ENCODE measurements at places on chromosomes 5 and 9.

DNA sequence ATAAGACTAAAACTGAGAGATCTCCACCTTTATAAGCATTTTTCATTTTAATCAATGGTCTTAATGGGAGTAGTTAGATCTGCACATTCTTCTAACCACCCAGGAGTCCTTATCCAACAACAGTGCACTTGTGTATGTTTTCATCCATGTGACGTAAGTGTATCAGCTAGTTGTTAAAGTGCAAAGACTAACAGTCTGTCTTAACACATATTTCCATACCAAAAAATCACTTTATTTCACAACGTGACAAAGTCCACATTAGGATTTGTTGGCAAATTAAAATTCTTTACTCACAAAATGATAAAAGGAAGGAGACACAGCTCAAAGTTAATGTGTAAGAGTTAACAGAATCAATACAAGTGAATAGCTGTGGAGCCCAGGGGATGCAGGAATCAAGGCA lies 1.9 kb upstream of the SMC2 start:
- DNase-seq = no peak

DNA sequence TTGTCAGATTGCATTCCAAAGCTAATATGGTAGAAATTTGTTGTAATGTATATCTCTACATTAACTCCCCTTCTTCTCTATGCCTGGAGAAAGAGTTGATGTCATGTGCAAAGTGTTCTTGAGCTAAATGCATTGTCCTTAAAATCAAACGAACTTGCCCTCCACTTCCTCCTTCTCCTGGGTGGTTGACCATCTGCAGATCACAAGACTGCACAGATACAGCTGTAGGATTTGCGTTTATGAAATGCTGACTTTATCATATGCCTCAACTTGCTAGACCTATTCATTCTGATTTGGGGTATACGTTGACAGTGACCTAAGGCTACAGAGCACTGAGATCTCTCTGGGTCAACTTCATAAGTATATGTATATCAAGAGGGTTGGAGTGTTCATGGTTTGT lies 8.3 kb downstream of the TRIM32 start:
- DNase-seq = no peak

- no peak for DNase-seq
Measured at GRCh38 chr5:72452515-72453245, 54.5 kb downstream of the ZNF366 start.

DNA sequence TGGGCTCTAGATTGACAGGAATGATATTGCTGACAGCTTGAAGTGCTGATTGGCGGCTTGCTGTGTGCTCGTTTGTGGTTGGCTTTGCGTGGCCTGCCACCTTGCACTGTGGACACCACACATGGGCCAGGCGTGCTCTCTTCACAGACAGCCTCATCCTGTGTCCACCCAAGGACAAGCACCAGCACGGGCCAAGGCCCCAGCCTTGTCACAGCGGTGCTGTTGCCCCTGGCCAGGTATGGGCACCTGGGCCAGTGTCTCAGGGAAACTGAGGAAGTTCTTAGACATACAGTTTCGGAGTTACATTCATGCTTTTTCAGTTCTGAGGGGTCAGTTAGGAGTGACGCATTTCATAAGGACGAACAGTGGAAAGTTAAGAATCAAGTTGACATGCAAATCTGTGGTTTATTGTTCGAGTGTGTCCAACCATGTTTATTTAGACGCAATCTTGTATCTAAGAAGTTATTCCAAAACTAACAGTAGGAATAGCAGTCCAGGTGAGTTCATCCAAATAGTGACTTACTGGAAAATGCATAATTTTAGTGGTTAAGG lies 125.9 kb downstream of the EHMT1 start:
- no peak for DNase-seq

DNA sequence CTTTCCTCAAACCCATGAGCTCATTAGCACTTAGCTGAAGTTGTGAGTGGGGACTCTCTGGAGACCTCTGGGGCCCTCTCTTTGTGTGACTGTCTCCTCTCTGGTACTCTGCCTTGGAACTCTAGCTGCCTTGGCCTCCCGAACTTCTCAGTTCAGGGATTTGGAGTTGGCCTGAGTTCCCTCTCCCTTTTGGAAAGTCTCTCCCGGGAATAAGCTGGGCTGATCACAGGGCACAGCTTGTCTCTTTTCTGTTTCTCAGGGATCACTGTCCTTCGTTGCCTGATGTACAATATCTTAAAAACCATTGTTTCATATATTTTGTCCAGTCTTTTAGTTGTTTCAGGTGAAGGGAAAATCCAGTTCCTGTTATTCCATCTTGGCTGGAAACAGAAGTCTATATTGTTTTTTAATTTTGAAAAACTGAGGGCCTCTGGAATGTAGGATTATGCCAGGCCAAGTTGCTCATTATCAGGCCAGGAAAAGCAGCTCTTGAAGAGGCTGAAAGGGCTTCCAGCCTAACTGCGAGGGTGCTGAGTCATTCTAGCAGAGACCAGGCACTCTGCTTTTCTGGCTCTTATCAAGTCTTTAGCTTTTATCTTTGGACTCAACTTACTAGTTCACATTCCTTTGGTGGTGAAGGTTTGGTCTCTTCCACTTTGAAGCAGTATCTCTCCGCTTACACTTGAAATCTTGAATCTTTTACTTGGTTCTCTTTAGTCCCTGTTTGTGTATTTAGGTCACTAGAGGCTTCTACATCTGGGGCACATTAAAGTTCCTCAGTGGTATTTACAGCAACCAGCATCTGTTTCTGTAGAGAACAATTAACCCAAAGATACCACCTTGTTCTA lies 8.4 kb upstream of the RGS3 start:
- peak; percentile 17 for DNase-seq

GRCh38 chr5:133682451-133682850 lies 70.1 kb upstream of the FSTL4 start:
- DNase-seq = no peak

- no peak for DNase-seq
Measured at GRCh38 chr5:167528651-167529050, 762.8 kb upstream of the WWC1 start.

DNA sequence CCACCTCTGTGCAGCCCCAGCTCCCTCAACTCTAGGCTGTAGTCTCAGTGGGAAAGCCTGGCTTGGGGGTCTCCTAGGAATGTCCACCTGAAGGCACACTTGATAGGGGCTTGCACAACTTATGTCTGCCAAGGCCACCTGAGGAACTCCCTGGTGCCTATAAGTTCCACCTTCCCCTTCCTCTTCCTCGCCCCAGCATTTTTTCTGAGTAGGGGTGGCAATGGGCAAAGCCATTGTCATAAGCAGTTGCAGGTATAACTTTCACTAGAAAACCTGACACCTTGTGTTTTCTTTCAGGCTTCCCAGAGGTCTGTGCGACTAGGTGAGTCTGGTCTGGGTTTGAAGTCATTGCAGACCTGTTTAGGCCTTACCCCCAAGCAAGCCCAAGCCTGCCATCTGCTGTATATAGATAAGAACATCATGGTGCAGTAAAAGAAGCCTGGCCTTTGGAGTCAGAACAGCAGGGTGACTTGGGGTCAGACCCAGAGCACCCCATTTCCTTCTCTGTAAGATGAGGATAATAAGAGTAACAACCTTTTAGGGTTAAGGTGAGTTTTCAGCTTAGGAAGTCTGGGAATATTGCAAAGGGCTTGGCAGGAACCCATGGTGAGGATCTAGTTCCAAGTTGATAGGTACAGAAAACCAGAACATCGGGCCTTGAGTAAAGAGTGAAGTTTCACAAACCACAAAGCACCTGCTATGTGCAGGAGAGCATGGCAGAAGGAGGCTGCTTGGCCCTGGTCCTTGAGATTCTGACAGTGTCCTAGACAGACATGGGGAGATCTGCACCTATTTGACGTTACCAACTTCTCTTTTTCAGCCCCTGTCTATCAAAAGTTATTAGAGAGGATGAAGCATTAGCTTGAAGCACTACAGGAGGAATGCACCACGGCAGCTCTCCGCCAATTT lies 33.8 kb downstream of the TGFBI start:
- peak; percentile 5 for DNase-seq

- no peak for DNase-seq
Measured at GRCh38 chr5:51556833-51557232, 173.6 kb downstream of the ISL1 start.

GRCh38 chr5:108769352-108769751 lies 21.7 kb downstream of the FER start:
- no peak for DNase-seq

GRCh38 chr5:133029416-133029815 lies 3.1 kb upstream of the ZCCHC10 start:
- no peak for DNase-seq

GRCh38 chr9:129776566-129776937 lies 23.7 kb upstream of the PTGES start:
- DNase-seq = no peak

DNA sequence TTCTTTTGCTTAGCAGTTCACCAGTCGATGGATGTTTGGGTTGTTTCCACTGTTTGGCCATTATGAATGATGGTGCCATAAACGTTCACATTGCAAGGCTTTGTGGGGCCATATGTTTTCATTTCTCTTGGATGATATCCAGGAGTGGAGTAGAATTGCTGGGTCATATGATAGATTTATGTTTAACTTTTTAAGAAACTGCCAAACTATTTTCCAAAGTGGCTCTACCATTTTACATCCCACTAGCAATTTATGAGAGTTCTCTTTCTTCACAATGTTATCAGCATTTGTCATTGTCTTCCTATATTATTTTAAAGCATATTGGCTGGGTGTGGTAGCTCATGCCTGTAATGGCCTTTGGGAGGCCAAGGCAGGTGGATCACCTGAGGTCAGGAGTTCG lies 5.2 kb downstream of the GPR107 start:
- no peak for DNase-seq

GRCh38 chr5:173645890-173646574 lies 29.6 kb upstream of the BOD1 start:
- DNase-seq = no peak

All from NCI-H524 (cell line).